ENCODE measurements at places on chromosomes 16 and 17. TPM values are rescaled to one million over a fixed set of nuclear protein-coding genes. Genes with fewer than 3 reads are reported as not detected.

The CCL7 gene
- 0.52 TPM for total RNA-seq

The SLFN11 gene
- total RNA-seq: 35.3 TPM

DNA sequence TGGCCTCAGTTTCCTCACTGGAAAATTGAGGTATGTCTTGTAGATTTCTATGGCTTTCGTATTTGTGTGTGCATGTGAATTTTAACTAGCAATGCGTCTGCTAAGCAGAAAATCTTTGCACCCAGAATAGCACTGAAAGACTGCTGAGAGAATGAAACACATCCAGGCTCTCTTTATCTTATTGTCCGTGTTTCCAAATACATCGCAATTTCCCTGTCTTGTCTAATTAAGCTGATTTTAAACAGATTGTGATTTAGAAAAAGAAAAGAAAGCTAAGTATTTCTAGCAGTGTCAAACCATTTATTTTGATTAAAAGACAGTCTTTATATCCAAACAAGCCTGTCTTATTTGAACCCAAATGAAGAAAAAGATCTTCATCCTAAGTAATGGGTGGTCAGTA lies 168.6 kb downstream of the PMP22 start:
- no peak for DNase-seq

DNA sequence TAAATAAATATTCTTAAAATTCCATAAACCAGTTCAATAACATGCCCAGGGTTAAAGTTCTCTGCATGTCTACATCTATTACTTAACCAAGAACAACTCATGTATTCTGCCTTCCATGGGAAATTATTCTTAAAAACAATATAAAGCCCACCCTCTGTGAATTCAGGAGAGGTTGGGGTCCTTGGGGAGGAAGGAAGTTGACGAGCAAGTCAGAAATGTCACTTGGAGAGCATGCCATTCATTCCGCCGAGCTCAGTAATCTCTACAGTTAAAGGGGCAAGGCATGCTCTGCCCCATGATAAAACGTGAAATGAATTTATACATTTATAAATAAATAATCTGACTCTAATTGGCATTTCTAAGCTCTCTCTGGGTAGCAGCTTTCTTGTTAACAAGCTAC lies 405.1 kb downstream of the TOX3 start:
- DNase-seq: no peak

GRCh38 chr16:87828071-87828906 lies 41.0 kb downstream of the SLC7A5 start:
- DNase-seq: no peak

GRCh38 chr17:66807182-66807581 lies 27.7 kb upstream of the CACNG5 start:
- peak; percentile 25 for DNase-seq

Data from posterior vena cava (tissue), 2 donors.